ENCODE measurements at places on chromosomes 7 and 10. TPM values are rescaled to one million over a fixed set of nuclear protein-coding genes. Genes with fewer than 3 reads are reported as not detected.
A peak's percentile ranks its signal among the peaks of the same experiment; 100 is the strongest.

- DNase-seq: no peak
- H3K4me1 ChIP-seq: no peaks in the 10 kb centered on the region
- no peak overlapping the region for H3K4me3 ChIP-seq
- no peak overlapping the region for H3K27ac ChIP-seq
- no peaks in the 10 kb centered on the region for H3K36me3 ChIP-seq
Measured at GRCh38 chr7:47806701-47807103, 141.6 kb downstream of the PKD1L1 start.

- no peaks in the 10 kb centered on the region for H3K4me1 ChIP-seq
- no peaks in the 10 kb centered on the region for H3K36me3 ChIP-seq
- no peak overlapping the region for H3K4me3 ChIP-seq
Measured at GRCh38 chr7:80879849-80880248, 39.0 kb downstream of the SEMA3C start.

GRCh38 chr7:18401757-18402156, 93.8 kb upstream of the HDAC9 start:
- no peaks in the 10 kb centered on the region for H3K36me3 ChIP-seq
- H3K27me3 ChIP-seq: peaks cover 4% of the 10 kb centered on the region
- no peak overlapping the region for H3K4me3 ChIP-seq
- H3K4me1 ChIP-seq: no peaks in the 10 kb centered on the region

NUTM2A gene
- 0.17 TPM for total RNA-seq

NPY gene
- not detected for total RNA-seq

GRCh38 chr10:91163869-91164474, 56.5 kb upstream of the PCGF5 start:
- no peaks in the 10 kb centered on the region for H3K27me3 ChIP-seq
- H3K4me3 ChIP-seq: peak overlapping the region; percentile 82
- DNase-seq: peak; percentile 86
- peaks cover 6% of the 10 kb centered on the region for H3K36me3 ChIP-seq

- no peak overlapping the region for H3K27ac ChIP-seq
- no peak overlapping the region for H3K4me3 ChIP-seq
- H3K27me3 ChIP-seq: peaks cover 51% of the 10 kb centered on the region
Measured at GRCh38 chr7:27101171-27101956, 1.1 kb downstream of the HOXA2 start.

DNA sequence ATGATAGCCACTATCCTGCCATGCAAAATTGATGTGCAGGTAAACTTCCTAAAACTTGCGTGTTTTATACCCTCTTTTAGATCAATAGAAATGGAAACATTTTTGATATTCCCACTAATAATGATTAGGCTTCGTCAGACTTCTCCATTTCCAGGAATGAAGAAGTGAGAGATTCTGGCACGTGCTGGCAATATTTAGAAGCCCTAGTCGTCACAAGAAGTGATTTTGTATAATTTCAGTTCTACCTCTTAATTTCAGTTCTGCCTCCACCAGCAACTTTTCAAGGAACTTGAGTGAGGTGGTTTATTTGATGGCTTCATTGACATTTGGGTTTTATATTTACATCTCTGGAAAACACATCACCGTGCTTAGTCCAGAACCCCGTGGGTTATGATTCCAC, 61.9 kb downstream of the MRC1 start:
- no peak overlapping the region for H3K27ac ChIP-seq
- H3K27me3 ChIP-seq: no peaks in the 10 kb centered on the region
- H3K4me3 ChIP-seq: no peak overlapping the region
- no peaks in the 10 kb centered on the region for H3K36me3 ChIP-seq
- no peaks in the 10 kb centered on the region for H3K4me1 ChIP-seq
- no peak for DNase-seq

DNA sequence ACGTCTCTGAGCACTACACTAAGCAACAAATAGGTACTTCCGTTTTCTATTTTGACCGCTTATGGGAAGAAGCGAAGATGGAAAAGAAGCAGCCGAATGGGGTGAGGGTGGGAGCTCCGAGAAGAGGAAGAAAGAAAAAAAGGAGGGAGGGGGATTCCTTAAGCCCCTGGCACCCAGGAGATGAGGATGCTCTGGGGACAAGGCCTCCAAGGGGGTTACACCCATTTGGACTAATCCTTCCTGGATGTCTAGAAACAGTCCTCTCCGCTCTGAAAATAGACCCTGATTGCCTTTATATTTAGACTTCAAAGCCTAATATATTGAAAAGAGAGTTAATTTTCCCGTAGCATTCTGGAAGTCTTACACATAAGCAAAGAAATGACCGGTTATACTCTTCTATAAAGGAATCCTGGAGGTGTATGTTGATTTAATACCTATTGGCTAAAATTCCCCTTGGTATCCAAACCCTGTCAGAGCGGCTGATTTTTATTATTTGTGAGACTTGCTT, 676 bp upstream of the HTR7 start:
- peaks cover 14% of the 10 kb centered on the region for H3K4me1 ChIP-seq
- H3K36me3 ChIP-seq: no peaks in the 10 kb centered on the region
- H3K4me3 ChIP-seq: peak overlapping the region; percentile 71
- peaks cover 41% of the 10 kb centered on the region for H3K27me3 ChIP-seq
- H3K27ac ChIP-seq: no peak overlapping the region

PTPRZ1 gene
- total RNA-seq: not detected

SPDYE5 gene
- not detected for total RNA-seq

DNA sequence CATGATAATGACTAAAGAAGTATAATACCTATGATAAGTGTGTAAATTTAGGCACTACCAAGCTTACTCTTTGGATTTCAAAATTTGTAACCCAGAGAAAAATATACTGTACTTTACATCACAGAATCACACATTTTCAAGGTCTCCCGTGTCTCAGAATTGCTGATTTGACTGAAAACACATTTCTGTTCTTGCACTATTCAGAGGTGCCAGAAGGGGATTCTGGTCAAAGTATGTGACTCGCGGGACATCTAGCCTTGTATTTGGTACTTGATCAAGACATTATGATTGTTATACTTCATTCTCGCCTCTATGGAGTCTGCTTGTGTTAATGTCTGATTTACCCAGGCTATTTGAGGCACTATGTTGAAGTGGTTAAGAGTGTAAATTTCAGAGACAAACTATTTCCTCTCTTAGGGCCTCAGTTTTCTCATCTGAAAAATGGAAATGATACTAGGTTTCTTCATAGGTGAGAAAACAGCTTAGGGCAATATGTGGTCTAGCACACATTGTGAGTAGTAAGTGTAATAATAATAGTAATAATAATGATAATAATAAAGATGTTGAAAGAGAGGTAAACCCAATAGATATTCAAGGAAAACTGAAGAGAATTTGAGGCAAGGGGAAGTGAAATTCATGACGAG, 320.4 kb downstream of the RNLS start:
- no peaks in the 10 kb centered on the region for H3K36me3 ChIP-seq
- H3K27me3 ChIP-seq: peaks cover 1% of the 10 kb centered on the region
- DNase-seq: no peak
- H3K27ac ChIP-seq: no peak overlapping the region
- peaks cover 9% of the 10 kb centered on the region for H3K4me1 ChIP-seq

PON3 gene
- not detected for total RNA-seq

FAM25C gene
- total RNA-seq: not detected

ZPBP gene
- not detected for total RNA-seq

GRCh38 chr7:149321978-149322541, 60.1 kb downstream of the ZNF783 start:
- H3K27me3 ChIP-seq: peaks cover 2% of the 10 kb centered on the region
- H3K4me1 ChIP-seq: peaks cover 20% of the 10 kb centered on the region
- DNase-seq: no peak
- H3K36me3 ChIP-seq: no peaks in the 10 kb centered on the region
- H3K4me3 ChIP-seq: peak overlapping the region; percentile 0

DNA sequence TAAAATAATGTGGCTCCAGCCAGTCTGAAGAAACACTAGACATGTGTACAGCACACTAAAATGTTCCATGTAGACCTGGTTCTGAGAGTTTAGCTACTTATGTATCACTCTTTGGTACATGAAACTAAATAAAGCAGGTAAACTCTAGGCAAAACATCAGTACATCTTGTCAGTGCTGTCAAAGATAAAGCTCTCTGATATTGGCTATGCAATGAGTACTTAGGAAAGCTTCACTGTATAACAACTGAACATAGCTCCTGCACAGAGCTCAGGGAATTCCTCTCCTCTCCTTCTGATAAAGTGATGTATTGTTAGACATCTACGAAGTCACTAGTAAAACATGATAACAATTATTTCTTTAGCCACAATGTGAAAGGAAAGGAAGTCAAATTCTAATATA, 3.5 kb downstream of the LRRN3 start:
- H3K27me3 ChIP-seq: no peaks in the 10 kb centered on the region
- peak overlapping the region; percentile 83 for H3K27ac ChIP-seq
- peaks cover 2% of the 10 kb centered on the region for H3K36me3 ChIP-seq
- peaks cover 50% of the 10 kb centered on the region for H3K4me1 ChIP-seq

DNA sequence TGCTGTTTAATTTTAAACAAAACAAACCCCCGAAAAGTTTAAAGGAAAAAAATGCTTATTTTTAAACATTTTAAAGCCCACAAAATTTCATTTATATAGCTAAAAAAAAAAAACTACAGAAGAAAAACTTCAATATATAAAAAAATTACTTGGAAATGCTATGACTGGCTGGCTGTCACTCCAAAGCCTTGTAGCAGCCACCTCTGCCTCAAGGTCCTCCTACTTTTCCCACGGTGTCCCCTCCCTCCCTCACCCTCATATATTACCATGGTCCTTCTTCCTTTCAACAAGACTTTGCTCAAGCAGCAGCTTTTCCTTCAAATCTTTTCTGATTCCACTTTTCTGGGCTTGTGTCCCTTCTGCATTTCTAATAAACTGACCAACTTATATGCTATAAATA, 122.0 kb downstream of the TPK1 start:
- H3K4me1 ChIP-seq: peaks cover 14% of the 10 kb centered on the region
- no peak overlapping the region for H3K27ac ChIP-seq
- no peak overlapping the region for H3K4me3 ChIP-seq
- DNase-seq: no peak
- H3K36me3 ChIP-seq: peaks cover 6% of the 10 kb centered on the region
- H3K27me3 ChIP-seq: no peaks in the 10 kb centered on the region

TMEM139 gene
- 0.29 TPM for total RNA-seq

- no peaks in the 10 kb centered on the region for H3K4me1 ChIP-seq
- H3K36me3 ChIP-seq: peaks cover 9% of the 10 kb centered on the region
- no peaks in the 10 kb centered on the region for H3K27me3 ChIP-seq
- no peak overlapping the region for H3K27ac ChIP-seq
Measured at GRCh38 chr7:33354201-33354600, 224.8 kb downstream of the BBS9 start.

NEUROG3 gene
- total RNA-seq: not detected

GRCh38 chr7:22997871-22998518, 15.9 kb downstream of the HYCC1 start:
- H3K36me3 ChIP-seq: peaks cover 5% of the 10 kb centered on the region

- DNase-seq: no peak
- no peak overlapping the region for H3K4me3 ChIP-seq
- H3K27me3 ChIP-seq: no peaks in the 10 kb centered on the region
Measured at GRCh38 chr7:54725255-54725654, 33.8 kb downstream of the SEC61G start.

MCM10 gene
- total RNA-seq: 70.6 TPM

DNA sequence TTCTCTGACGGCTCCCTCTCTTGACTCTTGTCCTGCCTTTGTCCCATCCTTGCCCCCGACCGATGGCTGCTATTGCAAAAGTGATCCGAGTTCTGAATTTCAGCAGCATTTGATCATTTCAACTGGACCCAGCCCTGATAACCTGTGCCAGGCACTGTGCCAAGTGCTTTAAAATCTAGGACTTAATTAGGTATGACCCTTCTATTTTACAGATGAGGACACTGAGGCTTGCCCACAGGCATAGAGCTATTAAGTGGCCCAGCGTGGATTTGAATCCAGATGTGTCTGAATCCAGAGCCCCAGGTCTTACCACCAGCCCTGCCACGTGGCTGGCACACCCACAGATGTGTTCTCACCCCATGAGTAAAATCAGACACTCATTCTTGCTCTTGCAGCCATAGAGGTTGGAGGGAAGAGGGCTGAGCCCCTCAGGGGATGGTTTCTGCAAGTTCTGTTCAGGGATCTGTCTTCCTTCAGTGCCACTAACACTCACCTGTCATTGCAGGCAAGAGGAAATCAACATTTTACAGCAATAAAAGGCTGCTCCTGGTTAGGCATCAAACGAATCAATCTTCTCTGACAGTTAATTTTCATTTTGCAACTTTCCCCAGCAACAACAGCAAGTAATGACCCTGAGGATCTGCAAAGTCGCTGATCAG, 101.2 kb downstream of the GRID1 start:
- H3K27me3 ChIP-seq: peaks cover 17% of the 10 kb centered on the region
- H3K36me3 ChIP-seq: no peaks in the 10 kb centered on the region
- no peak for DNase-seq
- peaks cover 2% of the 10 kb centered on the region for H3K4me1 ChIP-seq

ZNF37A gene
- 19.0 TPM for total RNA-seq

DNA sequence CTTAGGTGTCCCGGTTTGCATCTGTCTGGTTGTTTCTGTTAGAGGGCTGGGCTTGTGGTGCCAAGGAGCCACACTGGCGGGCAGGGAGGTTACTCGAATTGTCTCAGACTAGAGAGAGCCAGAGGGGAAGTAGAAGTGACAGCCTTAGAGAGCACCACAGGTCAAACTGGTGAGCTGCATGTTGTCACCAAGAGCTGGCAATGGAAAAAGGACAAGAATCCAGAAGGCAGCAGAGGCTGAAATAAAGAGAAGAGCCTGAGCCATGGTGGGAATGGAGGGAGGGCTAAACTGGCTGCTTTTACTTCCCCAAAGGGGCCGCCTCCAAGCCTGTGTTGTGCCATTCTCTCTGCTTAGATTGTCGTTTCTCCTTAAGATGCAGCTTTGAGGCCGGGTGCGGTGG, 31.1 kb upstream of the RHBDD2 start:
- H3K4me1 ChIP-seq: peaks cover 10% of the 10 kb centered on the region
- H3K27ac ChIP-seq: no peak overlapping the region
- DNase-seq: no peak
- no peak overlapping the region for H3K4me3 ChIP-seq
- no peaks in the 10 kb centered on the region for H3K36me3 ChIP-seq

DNA sequence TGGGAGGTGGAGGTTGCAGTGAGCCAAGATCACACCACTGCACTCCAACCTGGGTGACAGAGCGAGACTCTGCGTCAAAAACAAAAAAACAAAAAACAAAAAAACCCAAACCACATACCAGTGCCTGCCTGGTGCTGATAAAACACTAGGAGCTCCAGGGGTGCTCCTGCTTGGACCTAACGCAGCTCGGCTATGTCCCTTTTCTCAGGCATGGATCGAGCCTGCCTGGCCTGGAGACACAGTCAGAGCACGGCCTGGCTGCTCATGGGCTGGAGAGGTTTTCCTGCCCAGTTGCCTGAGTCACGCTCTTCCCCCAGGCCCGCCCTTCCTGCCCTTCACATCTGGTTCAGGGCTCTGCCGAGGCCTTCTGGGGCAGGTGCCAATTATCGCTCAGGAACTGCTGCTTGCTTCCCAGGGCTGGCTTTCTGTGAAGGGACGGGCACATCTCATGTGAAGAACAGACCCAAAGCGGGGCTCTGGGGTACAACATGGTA, 12.6 kb upstream of the NPFFR1 start:
- H3K27me3 ChIP-seq: no peaks in the 10 kb centered on the region
- H3K27ac ChIP-seq: no peak overlapping the region
- no peaks in the 10 kb centered on the region for H3K36me3 ChIP-seq
- no peaks in the 10 kb centered on the region for H3K4me1 ChIP-seq

DNA sequence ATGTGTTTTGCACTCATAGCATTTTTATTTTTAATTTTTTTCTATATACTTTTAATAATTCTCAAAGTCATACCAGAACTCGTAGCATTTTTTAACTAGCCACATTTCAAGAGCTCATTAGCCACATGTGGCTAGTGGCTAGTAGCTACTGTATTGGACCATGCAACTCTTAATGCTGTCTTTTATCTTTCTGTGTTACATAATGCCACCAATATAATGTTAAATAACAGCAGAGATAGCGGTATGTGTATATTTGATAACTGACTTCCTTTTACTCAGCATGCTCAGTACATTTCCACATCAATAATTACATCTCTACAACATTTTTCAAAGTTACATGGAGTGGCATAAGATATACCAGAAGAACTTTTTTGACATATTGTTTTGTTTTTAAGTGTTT, 91.4 kb downstream of the CDK13 start:
- H3K27ac ChIP-seq: no peak overlapping the region
- H3K4me1 ChIP-seq: peaks cover 5% of the 10 kb centered on the region
- no peaks in the 10 kb centered on the region for H3K27me3 ChIP-seq
- no peak for DNase-seq

Data from activated CD4-positive, alpha-beta memory T cell treated with anti-CD3 and anti-CD28 coated beads for 36 hours (primary cell).